HL-60 (cell line): ENCODE measurements at places on chromosomes 11 and 22.

GRCh38 chr22:20531404-20532201, 24.2 kb downstream of the MED15 start:
- DNase-seq: no peak

DNA sequence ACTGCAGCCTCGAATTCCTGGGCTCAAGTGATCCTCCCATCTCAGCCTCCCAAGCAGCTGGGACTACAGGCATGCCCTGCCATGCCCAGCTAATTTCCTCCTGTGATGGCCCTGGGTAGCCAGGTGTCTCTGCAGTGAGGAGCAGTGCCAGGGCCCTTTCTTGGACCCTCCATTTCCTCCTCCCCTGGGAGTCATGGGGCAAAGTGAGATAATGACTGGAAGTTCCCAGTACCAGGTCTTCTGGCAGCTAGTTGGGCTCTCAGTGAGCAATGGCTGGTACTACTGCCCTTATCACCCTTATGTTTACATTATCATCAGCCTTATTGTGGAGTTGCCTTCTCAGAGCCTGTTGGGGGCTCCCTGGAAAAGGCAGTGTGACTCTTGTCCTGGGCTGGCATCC, 17.6 kb downstream of the DAGLA start:
- no peak for DNase-seq

- no peak for DNase-seq
Measured at GRCh38 chr22:27868732-27869282, 50.2 kb downstream of the PITPNB start.

- no peak for DNase-seq
Measured at GRCh38 chr11:35859301-35859700, 84.6 kb upstream of the LDLRAD3 start.

- no peak for DNase-seq
Measured at GRCh38 chr11:64321533-64321932, 3.6 kb downstream of the PRDX5 start.

- no peak for DNase-seq
Measured at GRCh38 chr22:21714059-21714770, 21.4 kb downstream of the YPEL1 start.

DNA sequence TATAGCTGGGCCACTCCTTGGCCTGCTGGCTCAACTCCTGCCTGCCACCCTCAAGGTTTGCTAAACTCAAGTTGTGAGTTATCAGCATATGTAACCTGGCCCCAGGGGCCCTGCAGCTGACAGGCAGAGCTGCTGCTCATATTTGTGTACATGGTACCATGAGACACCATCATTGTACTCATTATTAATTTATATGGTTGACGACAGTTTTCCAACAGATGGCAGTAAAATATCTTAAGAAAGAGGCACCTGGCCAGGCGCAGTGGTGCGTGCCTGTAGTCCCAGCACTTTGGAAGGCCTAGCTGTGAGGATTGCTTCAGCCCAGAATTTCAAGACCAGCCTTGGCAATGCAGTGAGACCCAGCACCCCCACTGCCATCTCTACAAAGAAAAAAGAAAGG, 11.4 kb upstream of the DENND5A start:
- DNase-seq: no peak

- DNase-seq: peak; percentile 33
Measured at GRCh38 chr11:72815110-72815618, 953 bp downstream of the ATG16L2 start.

DNA sequence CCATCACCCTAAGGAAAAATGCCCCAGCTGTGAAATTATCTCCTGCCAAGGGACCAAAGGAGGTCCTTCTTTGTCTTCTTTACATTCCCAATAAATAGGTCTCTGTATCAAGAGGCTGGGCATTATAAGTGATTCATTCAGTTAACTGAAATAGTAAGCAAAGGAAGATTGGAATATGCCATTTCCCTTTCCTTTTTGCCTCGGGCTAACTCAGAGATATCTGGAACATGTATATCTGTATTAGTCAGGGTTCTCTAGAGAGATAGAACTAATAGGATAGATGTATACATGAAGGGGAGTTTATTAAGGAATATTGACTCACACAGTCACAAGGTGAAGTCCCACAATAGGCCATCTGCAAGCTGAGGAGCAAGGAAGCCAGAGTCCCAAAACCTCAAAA, 15.3 kb upstream of the CWF19L2 start:
- DNase-seq: no peak

GRCh38 chr11:88494848-88495247, 157.3 kb upstream of the CTSC start:
- no peak for DNase-seq

GRCh38 chr22:19525666-19526065, 1.5 kb upstream of the CLDN5 start:
- DNase-seq: no peak

GRCh38 chr22:17334059-17334458, 35.2 kb upstream of the CECR2 start:
- DNase-seq: no peak

DNA sequence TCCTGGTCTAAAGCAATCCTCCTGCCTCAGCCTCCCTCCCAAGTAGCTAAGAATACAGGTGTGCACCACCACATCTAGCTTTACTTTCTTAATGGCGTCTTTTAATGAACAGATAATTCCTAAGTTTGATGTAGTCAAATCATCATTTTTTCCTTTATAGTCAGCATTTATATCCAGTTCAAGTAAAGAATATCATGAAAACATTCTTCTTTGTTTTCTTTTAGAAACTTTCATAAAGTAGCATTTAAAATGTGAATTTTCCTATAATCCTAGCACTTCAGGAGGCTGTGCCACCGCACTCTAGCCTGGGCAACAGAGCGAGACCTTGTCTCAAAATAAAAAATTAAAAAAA, 61.6 kb downstream of the RBFOX2 start:
- DNase-seq: no peak

GRCh38 chr22:48424201-48424627, 1403.5 kb downstream of the BRD1 start:
- no peak for DNase-seq

DNA sequence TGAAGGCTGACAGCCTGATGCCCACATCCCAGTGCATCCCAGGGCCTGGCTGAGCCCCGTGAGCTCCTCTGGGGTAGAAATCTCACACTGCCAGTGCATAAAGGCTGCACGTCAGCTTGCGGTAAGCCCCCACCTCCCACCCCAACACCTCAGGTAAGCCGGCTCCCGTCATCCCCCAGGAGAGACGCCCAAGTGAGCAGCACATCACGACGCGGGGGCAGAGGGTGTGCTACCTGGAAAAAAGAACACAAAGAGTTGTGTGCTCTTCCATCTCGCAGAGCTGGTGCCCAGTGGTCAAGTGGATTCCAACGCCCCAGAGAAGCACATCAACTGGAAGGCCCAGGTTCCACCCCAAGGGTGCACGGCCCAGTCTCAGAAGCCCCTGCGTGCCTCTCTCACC, 50.0 kb downstream of the IGSF9B start:
- no peak for DNase-seq

DNA sequence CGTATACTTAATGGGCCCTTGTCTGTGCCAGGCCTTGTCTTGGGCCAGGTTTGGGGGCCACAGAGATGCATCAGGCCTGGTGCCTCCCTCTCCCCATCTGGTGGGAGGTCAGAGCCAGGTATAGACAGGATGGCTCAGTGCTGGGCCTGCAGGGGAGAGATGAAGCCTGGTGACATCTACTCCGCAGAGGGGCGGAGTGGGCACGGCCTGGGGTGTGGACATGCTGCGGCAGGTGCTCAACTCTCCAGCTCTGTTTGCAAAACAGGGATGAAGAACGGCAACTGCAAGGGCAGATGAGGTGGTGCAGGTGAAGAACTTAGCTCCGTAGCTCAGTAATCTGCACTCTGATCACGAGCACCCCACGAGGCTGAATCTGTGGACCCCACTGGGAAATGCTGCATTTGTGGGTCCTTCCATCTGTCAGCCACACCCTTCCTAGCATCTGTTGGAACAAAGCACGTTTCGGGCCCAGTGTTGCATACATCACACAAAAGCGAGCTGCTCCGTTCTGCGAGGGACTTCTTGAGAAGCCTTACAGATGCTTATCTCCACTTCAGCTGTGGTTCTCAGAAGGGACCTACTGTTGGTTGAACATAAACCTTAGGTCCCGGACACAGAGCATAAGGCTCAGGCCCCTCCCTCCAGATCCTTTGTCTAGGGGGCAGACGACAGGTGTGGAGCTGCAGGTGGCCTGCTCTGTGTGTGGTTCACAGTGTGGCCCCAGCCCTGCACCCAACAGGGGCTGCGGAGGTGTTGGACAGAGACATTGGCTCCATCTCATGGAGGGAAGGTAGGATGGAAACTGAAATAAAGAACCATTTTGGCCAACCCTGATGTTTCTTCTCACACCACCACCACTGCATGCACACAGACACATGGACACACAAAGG, 78.3 kb downstream of the LRRC32 start:
- DNase-seq: no peak

GRCh38 chr11:78131956-78132355, 7.5 kb downstream of the ALG8 start:
- DNase-seq: no peak

DNA sequence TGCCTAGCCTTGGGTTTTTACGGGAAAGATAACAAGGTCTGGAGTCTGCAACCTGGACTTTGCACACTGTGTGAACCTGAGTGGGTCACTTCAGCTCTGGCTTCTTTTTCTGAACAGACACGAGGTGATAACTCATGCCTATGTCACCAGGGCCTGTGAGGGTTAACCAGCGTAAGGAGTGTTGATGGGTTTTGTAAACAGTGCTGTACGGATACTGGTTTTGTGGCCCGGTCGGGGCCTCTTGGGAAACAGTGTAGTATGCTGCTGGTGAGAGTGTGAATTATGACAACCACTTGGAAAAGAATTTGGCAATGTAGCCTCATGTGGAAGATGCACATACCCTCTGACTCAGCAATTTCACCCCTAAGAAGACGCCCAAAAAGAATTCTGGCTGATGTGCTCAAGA, 266.8 kb downstream of the MN1 start:
- no peak for DNase-seq

DNA sequence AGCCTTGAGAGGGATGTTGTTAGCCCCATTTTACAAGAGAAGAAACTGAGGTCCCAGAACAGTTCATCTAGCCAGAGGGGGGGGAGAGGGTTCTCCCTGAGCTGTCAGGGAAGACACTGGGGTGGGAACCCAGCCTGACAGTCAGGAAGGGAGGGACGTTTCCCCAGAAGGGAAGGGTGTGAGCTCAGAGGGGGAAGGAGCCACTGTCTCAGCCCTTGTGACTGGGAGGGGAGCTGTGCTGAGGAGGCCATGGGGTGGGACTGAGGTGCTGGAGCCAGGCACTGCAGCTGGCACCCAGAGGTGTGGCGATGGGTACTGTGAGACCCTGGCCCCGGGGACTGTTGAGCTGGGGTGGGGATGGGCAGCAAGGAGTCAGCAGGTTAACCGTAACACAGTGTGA, 35.7 kb downstream of the DAGLA start:
- no peak for DNase-seq

- DNase-seq: no peak
Measured at GRCh38 chr11:68714060-68714856, 29.9 kb downstream of the GAL start.

GRCh38 chr22:41799486-41800347, 762 bp upstream of the CCDC134 start:
- no peak for DNase-seq

GRCh38 chr11:85040166-85040565, 587.0 kb downstream of the DLG2 start:
- no peak for DNase-seq

- no peak for DNase-seq
Measured at GRCh38 chr11:7536100-7536499, 22.3 kb downstream of the PPFIBP2 start.

- no peak for DNase-seq
Measured at GRCh38 chr11:134049303-134049702, 19.6 kb upstream of the JAM3 start.

DNA sequence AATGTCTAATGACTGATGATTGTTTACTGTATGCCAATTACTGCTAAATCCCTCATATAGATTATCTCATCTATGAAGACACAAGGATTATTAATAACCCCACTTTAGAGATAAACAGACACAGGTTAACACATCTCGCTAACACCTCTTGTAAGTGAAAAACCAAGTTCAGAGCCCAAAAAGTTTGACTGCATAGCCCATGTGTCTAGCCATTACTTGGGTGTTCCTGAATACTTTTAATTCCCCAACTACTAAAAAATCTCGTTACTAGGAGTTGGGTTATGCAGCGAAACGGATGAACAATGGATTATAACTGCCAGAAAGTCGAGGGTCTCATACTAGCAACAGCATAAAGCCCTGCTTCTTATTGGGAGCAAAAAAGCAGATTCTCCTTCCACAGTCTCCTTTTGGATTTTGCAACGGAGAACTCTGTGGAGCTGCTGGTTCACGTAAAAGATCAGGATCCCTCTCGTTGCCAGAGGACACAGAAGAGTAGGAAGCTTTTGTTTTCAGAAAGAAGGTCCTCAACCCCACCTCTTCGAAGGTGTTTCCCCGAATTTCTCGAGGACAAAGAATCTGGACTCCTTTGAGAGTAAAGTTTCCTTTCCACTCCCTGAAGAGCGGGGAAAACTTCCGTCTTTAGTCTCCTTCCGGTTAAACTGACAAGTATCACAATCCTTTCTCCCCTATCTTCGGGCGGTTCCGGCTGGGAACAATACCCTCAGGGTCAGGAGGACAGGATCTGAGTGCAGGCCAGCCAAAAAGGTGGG, 979 bp downstream of the ZBED5 start:
- DNase-seq: no peak

DNA sequence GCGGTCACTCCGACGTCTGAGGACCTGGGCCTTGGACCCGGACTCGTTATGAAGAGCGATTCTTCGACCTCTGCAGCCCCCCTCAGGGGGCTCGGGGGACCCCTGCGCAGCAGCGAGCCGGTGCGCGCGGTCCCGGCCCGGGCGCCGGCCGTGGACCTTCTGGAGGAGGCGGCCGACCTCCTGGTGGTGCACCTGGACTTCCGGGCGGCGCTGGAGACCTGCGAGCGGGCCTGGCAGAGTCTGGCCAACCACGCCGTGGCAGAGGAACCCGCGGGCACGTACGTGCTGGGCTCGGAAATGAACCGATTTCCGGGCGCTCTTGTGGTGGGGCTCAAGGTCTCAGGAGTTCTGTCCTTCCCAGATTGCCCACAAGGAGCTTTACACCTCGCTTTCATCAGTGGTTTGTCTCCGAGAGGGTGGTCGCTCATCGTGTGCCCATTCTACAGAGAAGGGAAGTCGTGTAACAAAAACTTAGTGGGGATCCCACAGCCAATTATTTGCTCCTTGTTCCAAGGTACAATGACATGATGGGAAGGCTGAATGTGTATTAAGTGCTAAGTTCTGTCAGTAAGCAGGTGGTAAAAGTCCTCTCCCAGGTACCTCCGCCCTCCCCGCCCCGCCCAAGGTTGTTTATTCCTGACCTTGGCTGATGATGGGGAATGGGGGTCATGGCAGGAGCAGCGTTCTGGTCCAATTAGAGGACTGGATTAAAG, 695 bp downstream of the PEX26 start:
- peak; percentile 53 for DNase-seq

- no peak for DNase-seq
Measured at GRCh38 chr11:18790883-18791206, 753 bp downstream of the PTPN5 start.

GRCh38 chr22:19884161-19884953, 29.7 kb upstream of the GNB1L start:
- no peak for DNase-seq

GRCh38 chr22:39528080-39528661, 4.4 kb downstream of the RPS19BP1 start:
- DNase-seq: no peak
